ENCODE measurements at places on chromosomes 12 and 14.

- DNase-seq = no peak
Measured at GRCh38 chr12:83157604-83158003, 470.9 kb downstream of the TMTC2 start.

GRCh38 chr12:26629864-26630263, 203.1 kb downstream of the ITPR2 start:
- no peak for DNase-seq

DNA sequence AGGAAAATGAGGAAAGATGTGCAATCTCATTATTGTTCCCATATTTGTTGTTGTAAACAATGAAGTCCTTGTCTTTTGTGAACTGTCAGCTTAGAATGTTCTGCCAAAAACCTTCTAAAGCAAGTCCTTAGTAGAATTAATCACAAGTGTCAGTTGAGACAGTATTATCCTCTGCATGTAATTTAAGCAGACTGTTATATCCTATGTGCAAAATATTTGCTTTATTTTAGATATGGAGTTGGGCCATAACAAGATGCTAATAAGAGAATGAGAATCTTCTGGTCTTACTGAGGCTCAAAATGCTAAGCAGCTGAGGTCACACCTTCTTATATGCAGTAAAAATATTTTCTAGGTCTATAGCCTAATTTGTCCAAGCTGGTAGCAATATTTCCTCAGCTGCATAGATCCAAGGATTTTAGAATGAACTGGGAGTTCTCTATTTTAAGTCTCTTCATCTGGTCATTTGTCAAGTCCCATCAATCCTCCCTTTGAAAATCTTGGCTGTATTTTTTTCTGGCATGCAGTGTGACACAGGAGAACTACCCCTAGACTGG, 222.3 kb upstream of the NAV3 start:
- no peak for DNase-seq

DNA sequence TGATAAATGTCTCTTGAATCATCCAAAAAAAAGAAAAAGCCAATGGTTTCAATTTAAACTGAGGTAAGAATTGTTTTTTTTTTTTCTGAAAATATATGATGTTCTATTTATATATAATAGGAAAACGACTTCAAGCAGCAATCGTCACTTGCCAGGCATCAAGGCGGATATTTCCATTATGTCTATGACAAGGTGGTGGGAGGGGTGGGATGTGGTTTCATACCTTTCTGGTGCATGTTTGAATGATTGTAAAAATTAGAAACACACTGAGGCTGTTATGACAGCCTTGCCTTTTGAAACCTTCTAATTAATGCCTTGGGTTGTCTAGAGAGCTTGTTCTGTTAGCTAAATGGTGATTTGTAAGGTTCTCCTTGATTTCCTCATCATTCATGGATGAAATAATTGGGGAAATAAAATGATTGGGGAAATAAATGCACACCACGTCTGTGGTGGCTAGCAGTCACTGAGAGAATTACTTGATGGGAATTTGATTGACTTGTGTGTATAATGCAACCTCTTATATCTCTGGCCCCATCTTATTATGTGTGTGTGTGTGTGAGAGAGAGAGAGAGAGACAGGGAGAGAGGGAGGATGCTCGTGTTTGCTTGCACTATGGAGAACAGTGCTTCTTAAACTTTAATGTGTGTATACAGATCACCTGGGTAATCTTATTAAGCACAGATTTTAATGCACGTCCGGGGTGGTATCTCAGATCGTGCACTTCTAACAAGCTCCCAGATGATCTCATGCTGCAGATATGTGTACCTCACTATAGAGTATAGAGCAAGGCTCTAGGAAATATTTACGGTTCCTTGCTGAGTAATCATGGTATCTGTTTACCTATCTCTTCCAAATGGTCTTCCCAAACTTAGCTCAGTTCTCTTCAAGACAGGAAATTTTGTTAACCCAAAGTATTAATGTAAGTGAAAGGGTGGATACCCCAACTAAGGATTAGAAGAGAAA, 502.6 kb downstream of the DIO2 start:
- no peak for DNase-seq

- DNase-seq = no peak
Measured at GRCh38 chr14:88232771-88233170, 90.3 kb downstream of the KCNK10 start.

Measured in NCI-H2029 (cell line).